ENCODE measurements at places on chromosomes 5 and 9. TPM values are rescaled to one million over a fixed set of nuclear protein-coding genes. Genes with fewer than 3 reads are reported as not detected.

DNA sequence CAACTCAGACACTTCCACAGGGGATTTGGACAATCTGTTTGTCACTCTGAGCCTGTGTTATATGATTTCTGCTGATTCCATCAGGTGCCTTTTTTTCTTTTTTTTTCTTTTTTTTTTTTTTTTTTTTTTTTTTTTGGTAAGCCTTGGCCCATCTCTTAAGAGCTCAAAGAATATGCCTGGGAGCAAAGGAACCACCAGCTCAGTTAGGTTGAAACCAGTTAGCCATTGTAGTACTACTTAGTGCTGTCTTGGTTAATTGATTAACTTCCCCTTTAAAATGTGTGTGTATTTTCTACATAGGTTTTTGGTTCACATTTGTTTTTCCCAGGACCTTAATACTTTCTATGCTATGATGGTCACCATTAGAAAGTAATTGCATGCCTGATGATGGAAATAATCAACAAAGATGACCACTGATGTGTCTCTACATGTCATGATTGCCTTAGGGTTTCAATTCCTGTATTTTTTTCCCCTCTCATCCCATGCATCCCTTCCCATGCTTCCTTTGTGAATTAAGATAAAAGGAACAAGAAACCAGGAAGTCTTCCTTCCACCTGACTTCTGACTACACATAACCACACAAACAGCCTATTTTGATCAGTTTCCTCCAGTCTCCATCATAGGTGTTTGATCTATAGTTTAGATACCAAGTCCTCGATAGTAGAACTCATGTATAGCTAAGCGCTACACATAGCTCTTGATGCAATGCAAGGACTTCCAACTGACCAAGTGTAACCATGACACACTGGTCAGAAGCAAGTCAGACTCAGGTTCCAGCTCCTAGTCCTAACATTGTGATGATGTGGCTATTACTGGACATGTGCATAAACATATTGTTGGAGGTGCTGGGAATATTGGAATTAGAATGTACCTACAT lies 306.1 kb downstream of the EFNA5 start:
- H3K4me1 ChIP-seq = no peaks in the 10 kb centered on the region
- H3K27ac ChIP-seq = no peak overlapping the region
- no peak for DNase-seq
- H3K4me3 ChIP-seq = no peak overlapping the region
- no peaks in the 10 kb centered on the region for H3K27me3 ChIP-seq

Gene CA9
- not detected for total RNA-seq

DNA sequence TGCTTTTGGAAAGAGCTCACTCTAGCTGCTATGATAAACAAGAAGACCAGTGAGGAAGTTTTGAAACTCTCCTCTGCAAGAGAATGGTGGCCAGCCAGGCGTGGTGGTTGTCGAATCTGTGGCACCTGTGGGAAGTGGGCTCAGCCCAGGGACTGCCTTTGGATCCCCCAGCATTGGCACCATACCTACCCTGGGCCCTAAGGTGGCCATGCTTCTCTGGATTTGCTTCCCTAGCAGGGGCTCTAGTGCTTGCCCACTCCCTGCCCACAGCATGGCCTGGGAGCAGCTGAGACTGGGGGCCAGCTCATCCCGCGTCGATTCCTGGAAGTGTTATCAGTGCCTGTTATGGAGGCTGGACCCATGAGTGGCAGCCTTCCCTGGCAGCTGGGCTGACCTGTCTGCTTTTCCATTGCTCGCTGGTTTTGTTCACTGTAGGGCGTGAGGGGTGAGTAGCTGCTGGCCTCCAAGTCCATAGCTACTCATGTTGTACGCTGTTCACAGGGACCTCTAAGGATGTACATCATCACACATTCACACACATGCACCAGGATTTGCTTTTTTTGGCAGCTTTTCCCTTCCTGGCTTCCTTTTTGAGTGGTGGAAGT lies 2.3 kb downstream of the SLC22A4 start:
- peak overlapping the region; percentile 99 for H3K27ac ChIP-seq
- peaks cover 2% of the 10 kb centered on the region for H3K27me3 ChIP-seq
- H3K4me3 ChIP-seq = peak overlapping the region; percentile 99
- H3K36me3 ChIP-seq = peaks cover 18% of the 10 kb centered on the region
- peaks cover 67% of the 10 kb centered on the region for H3K4me1 ChIP-seq
- no peak for DNase-seq

DNA sequence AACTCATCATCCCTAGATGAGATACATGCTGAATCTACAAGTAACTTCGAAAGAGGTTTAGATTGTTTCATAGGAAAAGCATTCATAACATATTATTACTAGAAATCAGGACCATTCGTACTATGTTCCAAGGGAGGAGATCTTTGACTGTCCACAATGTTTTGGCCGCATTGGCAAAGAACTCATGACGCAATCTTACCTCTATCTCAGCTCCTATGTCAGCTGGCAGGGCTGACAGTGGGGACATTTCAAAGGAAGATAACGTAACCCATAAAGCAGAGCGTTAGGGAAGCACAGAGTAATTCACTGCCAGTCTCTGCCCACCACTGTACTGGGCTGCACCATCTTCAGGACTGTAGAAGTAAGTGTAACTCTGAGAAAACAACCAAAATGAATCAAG lies 69.7 kb downstream of the EFNA5 start:
- H3K27me3 ChIP-seq = peaks cover 2% of the 10 kb centered on the region
- H3K36me3 ChIP-seq = no peaks in the 10 kb centered on the region
- H3K27ac ChIP-seq = no peak overlapping the region
- no peaks in the 10 kb centered on the region for H3K4me1 ChIP-seq
- DNase-seq = no peak
- no peak overlapping the region for H3K4me3 ChIP-seq

Gene SLF1
- total RNA-seq = 4.7 TPM

Gene SPINK7
- total RNA-seq = not detected

Gene TDRD7
- 8.2 TPM for total RNA-seq

DNA sequence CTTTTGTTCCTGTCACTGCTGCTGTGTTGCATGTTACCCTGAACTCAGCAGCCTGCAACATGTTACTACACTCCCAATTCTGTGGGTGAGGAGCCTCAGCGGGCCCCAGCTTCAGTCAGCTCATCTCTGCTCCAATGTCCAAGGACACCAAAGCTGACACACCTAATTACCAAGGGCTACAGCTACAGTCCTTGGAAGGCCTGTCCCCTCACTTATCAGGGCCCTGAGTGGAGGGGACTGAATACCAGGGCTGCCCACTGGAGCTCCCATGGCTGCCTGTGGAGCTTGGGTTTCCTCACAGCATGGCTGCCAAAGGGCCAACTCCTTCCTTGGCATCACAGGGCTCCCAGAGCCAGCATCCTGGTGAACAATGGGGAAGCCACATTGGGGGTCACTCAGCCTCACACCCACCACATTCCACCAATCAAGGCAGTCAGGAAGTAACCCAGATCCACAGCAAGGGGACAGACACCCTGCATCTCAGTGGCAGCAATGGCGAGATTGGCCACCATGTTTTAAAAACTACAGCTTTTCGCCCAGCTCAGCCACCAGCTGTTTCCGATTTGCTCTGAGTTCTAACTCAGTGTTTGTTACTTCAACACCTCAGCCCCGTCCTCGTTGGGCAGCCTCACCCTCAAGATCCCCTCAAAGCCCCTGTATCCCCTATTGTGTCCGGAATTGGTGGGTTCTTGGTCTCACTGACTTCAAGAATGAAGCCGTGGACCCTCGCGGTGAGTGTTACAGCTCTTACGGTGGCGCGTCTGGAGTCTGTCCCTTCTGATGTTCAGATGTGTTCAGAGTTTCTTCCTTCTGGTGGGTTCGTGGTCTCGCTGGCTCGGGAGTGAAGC lies 18.9 kb downstream of the SEMA4D start:
- peaks cover 5% of the 10 kb centered on the region for H3K4me1 ChIP-seq
- no peak for DNase-seq
- H3K27ac ChIP-seq = no peak overlapping the region
- H3K4me3 ChIP-seq = no peak overlapping the region
- H3K36me3 ChIP-seq = peaks cover 7% of the 10 kb centered on the region

DNA sequence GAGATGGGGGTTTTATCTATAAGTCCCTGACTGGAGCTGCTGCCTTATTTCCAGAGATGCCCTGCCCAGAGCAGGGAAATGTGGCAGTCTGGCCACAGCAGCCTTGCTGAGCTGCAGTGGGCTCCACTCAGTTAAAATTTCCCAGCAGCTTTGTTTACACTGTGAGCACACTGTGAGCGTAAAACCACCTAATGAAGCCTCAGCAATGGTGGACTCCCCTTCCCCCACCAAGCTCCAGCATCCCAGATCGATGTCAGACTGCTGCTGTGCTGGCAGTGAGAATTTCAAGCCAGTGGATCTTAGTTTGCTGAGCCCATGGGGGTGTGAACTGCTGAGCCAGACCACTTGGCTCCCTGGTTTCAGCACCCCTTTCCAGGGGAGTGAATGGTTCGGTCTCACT lies 208.7 kb upstream of the RAI14 start:
- H3K4me1 ChIP-seq = peaks cover 23% of the 10 kb centered on the region
- no peaks in the 10 kb centered on the region for H3K36me3 ChIP-seq
- H3K27ac ChIP-seq = no peak overlapping the region
- H3K4me3 ChIP-seq = no peak overlapping the region

Gene F2RL2
- total RNA-seq = 74.9 TPM

Gene SLC6A19
- not detected for total RNA-seq

GRCh38 chr5:1732945-1733344 lies 66.7 kb downstream of the MRPL36 start:
- H3K27me3 ChIP-seq = peaks cover 14% of the 10 kb centered on the region
- no peak overlapping the region for H3K4me3 ChIP-seq
- H3K4me1 ChIP-seq = no peaks in the 10 kb centered on the region
- no peak overlapping the region for H3K27ac ChIP-seq
